Activated T-helper 1 cell treated with anti-CD3 and anti-CD28 coated beads, Interleukin-12 subunit alpha, Interleukin-12 subunit beta, Interleukin-2, Interleukin-4 antibody, amounts not matched to agents 30 ng/mL and 10 ng/mL and 1 ng/mL, durations not matched to agents 14 hours and 24 hours and 36 hours (primary cell): ENCODE measurements at places on chromosomes 7 and 10.
A peak's percentile ranks its signal among the peaks of the same experiment; 100 is the strongest.

DNA sequence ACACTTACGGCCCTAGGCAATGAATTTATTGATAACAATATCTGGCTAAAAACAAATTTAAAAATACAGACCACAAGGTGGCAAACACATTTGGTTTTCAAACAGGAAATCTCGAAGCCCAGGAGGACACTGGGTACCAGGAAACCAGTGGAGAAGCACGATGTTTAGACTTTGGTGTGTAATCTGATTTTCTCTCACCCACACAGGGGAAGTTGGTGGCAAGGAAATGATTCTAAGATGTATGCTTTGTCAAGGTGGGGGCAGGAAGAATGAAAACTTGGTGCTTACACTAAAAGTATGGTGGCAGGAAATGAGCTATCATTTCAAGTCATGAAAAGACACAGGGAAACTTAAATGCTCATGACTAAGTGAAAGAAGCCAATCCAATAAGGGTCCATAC lies 113.2 kb upstream of the ANKRD1 start:
- DNase-seq, result peak; percentile 18

- DNase-seq, result no peak
Measured at GRCh38 chr10:73892310-73893030, 18.1 kb upstream of the CAMK2G start.

DNA sequence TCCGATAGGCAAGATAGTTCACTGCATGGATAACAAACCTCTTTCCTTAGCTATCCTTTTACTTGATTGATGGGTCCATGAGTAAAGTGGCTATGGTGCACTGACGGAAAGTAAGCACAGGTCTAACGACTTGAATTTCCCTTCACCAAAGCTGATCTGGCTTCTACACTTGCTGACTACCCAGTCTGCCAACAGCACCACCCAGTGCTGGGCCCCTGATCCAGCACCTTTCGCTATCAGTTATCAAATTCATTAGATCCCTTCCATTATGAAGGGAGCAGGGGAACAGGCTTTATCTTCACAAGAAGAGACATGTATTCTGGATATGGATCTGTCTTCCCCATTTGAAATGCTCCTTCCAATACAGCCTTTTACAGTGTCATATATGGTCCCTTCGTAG lies 855.9 kb downstream of the GRID1 start:
- no peak for DNase-seq

DNA sequence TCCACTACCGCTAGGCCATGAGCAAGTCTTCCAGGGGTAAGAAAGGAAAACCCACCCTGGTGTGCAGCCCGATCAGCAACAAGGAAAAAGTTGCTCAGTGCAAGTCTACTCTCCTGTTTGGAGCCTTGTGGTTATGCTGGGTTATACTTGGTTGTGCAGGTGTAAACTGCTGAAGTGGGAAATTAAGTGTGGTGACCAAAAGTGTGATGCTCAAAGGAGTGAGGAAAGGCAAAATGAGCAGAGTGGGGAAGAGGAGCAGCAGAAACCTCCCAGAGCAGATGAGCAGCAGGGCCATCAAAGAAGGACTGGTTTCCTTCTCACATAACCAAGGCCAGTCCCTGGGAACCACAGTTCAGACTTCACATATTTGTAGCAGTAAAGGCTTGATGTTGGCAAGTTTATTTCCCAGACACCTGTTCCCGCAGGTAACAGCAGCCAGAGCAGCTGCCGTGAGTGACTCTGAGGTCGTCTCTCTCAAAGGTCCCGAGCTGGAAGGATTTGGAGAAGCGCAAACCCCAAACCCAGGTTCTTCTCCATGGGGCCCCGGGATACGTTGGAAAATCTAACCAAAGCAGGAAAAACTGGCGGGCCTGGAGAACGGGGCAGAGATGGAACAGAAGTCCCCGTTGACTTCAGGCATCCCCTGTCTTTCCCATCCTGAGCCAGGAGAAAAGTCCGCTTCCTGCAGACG lies 607 bp upstream of the SMO start:
- DNase-seq, result no peak

- no peak for DNase-seq
Measured at GRCh38 chr7:126460664-126461063, 792.1 kb downstream of the GRM8 start.

- DNase-seq, result no peak
Measured at GRCh38 chr7:2309889-2310331, 4.3 kb downstream of the SNX8 start.

DNA sequence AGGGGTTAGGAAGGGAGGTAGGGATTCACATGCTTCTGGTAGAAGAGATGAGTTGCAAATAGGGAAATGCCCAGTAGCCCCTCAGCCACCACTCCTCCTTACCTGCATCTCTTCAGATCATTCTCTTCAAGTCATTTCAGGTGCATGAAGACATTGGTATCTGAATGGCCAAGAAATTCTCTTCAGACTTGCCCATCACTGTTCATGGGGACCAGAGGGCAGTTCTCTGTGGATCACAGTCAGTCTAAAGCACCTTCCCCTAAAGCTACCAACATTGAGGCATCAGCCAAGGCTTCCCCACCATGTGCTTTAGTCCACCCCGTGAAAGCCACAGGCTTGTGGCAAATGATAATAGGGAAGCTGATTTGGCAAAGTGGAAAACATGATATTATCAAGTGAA lies 319.4 kb upstream of the ZNF32 start:
- no peak for DNase-seq

DNA sequence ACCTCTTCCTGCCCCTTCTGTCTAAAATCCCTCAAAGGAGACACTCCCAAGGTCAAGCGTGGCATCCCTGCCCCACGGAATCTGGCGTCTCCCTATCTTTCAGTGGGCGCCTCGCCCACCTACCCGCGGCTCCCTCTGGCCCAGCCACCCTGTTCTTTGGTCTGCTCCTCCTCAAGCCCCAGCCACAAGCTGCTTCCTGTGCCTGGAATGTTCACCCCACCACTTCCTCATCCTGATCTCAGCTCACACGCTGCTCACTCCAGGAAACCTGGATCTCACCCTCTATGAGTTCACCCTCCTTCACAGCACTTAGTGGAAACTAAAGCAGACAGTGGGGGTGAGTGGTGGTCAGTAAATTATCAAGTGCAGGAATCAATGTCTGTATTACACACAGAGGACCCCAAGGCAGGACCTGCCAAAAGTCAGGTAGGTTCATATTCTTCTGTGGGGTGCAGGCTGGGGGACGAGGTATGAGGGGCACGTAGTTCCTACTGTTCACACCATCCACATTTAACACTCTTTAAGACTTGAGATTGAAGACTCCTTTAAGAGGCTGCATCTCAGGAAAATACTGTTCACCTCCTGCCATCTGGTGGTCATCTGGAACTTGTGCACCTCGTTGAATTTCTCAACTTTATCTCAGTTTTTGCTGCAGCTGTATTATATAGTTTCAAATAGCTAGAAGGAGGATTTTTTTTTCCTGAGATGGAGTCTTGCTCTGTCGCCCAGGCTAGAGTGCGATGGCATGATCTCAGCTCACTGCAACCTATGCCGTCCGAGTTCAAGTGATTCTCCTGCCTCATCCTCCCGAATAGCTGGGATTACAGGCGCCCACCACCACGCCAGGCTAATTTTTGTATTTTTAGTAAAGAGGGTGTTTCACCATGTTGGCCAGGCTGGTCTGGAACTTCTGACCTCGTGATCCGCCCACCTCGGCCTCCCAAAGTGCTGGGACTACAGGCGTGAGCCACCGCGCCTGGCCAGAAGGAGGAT lies 166.6 kb downstream of the ARHGAP21 start:
- no peak for DNase-seq

DNA sequence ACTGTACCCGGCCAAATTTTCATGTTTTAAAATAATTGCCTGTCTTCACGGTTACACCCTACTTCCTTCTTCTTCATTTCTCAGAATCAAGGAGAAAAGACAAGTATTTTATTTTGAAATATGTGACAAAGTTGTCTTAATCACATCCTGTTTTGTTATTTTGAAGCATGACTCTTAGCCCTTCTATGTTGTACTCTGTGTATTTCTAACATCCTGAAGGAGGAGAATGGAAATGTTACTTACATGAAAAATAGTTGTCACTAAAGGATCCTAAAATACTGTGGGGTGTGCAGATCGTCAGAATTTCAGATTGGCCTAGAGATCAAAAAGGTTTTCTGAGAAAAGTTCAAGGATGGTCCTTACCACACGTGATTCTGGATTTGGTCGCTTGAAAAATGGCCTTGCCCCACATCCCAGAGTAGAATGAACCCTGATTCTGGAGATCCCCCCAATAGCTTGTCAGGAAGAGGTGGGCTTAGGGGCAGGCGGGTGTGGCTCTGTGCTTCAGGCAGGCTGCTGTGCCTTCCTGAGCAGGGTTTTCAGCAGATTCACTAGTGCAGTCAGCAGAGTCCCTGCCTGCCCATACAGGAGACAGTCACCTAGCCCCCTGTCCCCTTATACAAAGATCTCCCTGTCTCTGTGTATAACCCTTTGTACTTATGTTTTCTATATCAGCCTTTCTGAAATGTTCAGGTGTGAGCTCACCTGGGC lies 8.6 kb downstream of the UPP1 start:
- DNase-seq, result peak; percentile 39

- no peak for DNase-seq
Measured at GRCh38 chr10:130686689-130687300, 550.6 kb downstream of the GLRX3 start.

DNA sequence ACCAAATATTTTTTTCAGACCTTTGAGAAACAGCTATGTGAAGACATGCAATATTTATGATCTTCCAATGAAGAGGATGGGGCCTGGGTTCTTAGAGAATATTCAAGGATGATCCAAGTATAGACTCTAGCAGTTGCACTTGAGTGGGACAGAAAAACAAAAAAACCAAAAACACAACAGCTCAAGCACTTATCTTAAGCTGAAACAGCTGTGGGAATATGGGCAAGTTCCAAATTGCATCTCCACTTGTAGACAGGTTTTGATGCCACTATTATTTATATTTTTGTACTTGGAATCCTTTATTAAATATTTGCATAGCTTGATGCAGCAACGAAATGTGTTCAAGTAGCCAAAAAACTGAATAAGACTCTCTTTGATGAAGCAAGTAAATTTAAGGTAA lies 2.2 kb upstream of the PDK4 start:
- no peak for DNase-seq

- no peak for DNase-seq
Measured at GRCh38 chr7:519484-520390, at the start of gene PDGFA. Gene PDGFA (minus strand): TSS chr7:519846. CDS start chr7:519001, 845 bp downstream.

DNA sequence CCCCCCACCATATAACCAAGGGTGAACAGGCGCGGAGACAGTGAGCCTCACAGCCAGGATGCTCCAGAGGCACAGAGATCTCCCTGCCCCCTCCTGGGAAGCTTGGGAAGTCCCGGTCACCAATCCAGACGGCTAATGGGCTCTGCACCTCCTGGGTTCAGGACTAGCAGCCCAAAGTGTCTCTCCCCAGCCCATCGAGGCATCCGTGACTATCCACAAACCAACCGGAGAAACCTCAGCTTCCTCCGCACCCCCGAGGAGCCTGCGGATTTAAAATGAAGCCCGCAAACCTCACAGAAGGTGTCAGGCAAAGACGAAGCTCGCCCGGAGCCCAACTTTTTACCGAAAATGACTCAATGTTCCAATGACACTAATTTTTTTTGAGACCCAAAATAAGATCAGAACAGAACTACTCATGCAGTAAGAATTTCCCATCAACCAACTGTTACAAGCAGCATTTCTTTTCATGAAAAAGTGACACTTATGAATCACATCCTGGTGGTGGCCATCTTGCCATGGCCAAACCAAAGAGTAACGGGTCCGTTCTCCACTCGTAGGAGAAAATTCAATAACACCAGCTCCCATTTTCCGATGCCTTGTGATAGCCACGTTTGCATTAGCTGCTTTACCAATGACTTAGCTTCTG lies 6.0 kb downstream of the PDGFA start:
- DNase-seq, result no peak

- no peak for DNase-seq
Measured at GRCh38 chr10:114716811-114717404, 58.8 kb upstream of the ABLIM1 start.

- no peak for DNase-seq
Measured at GRCh38 chr7:3378390-3379150, 77.5 kb downstream of the SDK1 start.

DNA sequence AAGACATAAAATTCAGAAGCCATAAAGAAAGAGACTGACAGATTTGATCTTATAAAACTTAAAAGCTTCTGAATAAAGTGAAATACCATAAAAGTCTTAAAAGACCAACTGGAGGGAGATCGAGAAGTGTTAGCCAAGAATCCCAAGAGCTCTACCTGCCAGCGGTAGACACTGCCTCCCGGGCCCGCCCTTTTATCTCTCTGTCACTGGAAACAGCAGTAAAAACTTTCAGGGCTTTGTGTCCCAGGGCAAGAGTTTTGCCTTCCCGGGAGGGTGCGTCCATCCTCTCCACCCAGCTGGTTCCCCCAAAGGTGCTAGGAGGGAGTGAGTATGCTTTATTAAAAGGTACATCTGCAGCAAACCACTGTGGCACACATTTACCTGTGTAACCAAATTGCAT lies 5.8 kb downstream of the PLA2G12B start:
- no peak for DNase-seq

DNA sequence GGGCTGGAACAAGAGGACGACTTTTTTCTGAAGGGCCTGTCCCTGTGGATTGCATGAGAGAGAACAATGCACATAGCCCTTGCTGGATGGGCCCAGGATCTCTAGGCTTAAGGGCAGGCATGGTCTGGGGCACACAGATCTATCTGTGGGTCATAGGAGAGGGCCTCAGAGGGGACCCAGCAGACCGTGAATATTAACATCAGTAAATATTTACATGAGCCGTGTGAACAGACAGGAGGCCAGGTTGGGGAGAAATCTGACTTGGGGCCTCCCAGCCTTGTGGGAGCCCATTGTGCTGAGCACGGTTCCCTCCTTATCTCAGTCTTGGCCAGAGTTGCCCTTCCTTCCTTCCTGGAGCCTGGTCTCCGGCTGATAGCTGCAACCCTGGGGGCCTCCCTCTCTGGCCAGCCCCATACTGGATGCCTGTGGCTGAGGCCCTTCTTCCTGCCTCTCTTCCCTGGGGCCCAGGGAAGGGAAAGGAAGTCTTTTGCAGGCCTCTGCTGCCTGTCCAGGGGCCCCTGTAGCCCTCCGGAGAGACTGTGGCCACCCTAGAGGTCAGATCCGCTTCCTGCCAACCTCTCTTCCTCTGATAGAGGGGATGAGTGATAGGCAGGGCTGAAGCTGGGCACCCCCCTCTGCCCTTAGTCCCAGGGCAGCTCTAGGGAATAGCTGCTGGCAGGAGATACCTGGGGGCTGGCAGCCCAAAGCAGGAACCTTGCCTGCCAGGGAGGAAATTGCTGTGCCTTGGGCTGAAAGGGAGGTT lies 44.5 kb upstream of the TRIM8 start:
- DNase-seq, result no peak

DNA sequence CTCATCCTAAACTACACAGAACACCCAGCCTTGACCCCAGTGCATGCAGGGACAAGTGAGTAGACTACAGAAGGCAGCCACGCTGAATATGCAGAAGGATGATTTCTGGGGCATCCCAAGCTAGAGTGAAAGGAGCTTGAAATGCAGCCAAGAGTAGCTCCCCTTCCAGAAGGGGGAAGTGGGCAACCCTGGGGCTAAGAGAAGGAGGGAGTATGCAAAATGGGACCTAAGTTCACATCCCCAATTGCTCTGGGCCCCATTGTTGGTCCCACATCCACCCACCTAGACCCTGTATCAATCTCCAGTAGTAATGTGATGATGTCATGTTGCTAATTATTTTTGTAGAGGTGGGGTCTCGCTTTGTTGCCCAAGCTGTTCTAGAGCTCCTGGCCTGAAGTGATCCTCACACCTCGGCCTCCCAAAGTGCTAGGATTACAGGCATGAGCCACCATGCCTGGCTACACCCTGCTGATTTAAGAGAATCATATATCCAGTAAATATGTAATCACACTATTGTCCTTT lies 5.6 kb upstream of the PSTK start:
- no peak for DNase-seq
